Activated CD8-positive, alpha-beta memory T cell treated with anti-CD3 and anti-CD28 coated beads for 4 hours (primary cell): ENCODE measurements at places on chromosomes 2 and 18.

GRCh38 chr18:79484661-79485621 is 89.2 kb downstream of the NFATC1 start:
- no peak for DNase-seq

GRCh38 chr18:36366994-36367839 is 69.7 kb downstream of the FHOD3 start:
- no peak for DNase-seq

GRCh38 chr2:157830696-157831570 is 45.2 kb downstream of the ACVR1 start:
- DNase-seq = no peak

DNA sequence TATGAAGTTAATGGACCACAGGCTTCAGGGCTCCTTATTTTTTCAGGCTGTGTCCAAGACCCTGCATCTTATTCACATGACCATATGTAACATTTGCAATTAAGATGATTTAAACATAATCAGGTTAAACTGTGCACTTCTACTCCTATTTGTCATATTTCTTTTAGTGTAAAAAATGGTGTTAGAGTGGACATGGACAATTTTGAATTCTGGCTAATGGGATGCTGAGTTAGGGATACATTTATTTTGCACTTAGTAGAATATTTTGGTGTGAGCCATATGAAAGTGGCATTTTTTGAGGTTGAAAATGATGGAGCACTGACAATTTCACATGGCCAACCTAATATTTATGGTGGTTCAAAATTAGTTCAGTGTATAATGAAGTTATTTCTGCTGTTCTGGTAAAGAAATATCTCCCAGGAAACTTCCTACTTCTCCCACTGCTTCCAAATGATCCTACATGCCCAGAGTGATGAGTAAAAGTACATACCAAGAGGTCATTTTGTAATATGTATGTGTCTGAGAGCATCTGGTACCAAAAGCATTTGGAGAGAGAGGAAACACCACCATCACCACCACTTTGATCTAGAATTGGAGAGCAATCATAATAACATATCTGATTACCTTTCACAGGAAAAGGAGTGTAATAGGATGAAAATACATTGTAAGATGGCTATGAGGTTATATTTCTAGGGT is 36.0 kb downstream of the GULP1 start:
- DNase-seq = no peak

DNA sequence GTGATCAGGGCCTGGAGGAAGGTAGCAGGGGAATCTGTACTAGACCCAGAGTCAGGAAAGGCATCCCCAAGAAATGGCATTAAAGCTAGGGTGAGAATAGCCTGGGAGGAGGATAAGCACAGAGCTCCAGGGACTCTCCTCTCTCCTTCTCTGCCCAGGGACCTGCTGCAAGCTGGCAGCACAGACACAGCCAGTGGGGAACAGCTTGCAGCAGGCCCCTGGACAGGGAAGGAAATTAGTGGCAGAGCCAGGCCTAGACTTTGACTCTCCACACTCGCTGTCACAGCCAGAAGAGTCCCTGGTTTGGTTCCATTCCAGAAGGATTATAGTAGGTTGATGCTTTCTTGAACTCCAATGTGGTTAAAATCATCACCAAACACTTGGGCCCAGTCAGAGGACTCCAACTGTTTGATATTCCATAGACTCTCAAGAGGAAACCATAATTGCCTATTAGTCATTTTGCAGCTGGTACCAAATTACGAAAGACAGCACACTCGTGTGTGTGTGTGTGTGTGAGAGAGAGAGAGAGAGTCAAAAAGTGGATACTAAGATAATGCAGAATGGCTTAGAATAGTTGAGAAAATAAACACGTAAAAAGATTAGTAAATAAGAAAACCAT is 95.5 kb upstream of the ATP8B1 start:
- DNase-seq = no peak

DNA sequence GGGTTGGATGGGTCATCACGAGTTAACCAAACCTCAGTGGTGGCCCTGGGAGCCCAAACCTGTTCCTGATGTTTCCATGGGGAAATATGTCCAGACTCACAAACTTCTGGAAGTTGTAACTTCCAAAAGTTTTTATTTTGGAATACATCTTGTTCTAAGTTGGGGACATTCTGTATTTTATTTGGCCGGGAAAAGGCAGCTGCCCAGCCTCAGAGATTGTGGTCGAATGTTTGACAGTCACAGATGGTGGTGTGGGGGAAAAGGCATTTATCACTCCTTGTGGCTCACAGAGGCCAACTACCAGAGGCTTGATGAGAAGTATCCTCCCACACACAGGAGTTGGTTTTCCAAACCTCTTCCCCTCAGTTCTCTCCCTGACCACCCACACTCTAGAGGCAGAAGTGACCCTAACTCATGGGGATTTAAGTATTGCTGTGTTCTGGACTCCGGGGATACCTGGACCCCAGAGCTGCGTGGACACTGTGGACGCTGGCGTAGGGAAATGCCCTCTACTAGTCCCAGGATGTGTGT is 124.7 kb upstream of the PPP1CB start:
- DNase-seq = no peak

DNA sequence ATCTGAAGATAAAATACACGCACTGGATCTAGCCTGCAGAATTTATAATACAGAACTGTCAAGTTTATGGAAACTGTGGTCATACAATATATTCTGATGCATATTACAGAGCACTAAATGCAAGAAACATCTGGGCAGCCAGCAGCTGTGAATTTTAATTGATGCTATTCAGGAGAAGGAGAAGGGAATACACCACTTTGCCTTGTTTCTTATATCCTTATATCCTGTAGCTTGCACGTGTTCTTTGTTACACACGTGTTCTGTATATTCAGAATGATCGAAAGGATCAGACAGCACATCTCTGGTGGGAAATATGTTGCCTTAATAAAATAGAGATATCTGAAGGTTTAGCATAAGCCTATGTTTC is 335.8 kb downstream of the AGPS start:
- no peak for DNase-seq

GRCh38 chr2:136049011-136049742 is 63.8 kb upstream of the DARS1 start:
- DNase-seq = no peak

DNA sequence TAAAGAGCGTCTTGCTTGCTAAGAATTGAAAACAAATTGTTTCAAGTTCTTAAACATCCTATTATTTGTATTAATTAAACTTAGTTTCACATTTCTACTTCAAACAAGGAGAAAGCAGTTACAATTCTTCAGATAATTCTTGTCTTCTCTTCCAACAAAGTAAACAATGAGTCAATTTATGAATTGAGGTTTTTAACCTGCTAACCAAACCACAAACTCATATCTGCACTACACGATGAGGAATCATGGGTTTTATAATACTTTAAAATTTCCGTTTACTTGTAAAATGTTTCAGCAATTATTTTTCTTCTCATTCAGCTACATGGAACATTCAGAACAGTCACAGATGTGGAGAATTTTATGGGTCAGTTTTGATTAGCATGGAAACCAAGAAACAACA is 114.2 kb downstream of the SPIRE1 start:
- no peak for DNase-seq

- DNase-seq = no peak
Measured at GRCh38 chr18:11324956-11325882, 175.8 kb upstream of the PIEZO2 start.

- DNase-seq = no peak
Measured at GRCh38 chr18:524466-524865, 24.0 kb upstream of the COLEC12 start.

- DNase-seq = peak; percentile 19
Measured at GRCh38 chr2:171160956-171161740, 455 bp upstream of the TLK1 start.

DNA sequence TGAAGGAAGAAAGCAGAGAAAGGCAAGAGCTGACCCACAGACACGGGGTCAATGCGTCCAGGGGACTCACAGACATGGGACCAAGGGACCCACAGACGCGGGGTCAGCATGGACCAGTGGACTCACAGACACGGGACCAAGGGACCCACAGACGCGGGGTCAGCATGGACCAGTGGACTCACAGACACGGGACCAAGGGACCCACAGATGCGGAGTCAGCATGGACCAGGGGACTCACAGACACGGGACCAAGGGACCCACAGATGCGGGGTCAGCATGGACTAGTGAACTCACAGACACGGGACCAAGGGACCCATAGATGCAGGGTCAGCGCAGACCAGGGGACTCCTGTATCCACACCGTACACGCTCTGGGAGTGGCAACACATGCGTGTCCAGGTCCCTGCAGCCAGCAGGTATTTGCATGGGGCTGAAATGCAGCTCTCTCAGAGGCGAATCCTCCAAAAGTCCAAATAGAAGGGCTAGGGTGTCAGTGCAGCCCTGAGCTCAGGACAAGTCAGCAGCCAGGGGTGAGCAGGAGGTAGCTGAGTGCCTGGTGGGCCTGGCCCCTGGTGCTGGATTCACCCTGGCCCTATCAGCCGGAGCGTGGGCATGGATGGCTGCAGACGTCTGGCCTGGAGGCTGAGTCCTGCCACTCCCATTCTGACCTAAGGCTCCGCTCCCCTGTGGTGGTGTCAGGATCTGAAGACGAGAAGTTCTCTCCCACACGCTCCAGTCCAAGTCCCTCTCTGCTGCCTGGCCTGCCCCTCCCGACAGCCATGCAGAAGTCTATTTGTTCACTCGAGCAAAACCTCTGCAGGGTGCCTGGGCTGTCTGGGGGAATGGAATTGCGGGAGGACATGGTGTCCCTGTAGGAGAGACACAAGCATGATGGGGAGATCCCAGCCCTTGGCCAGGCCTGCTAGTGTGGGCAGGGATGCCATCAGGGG is 28.5 kb downstream of the TMEM18 start:
- DNase-seq = no peak

DNA sequence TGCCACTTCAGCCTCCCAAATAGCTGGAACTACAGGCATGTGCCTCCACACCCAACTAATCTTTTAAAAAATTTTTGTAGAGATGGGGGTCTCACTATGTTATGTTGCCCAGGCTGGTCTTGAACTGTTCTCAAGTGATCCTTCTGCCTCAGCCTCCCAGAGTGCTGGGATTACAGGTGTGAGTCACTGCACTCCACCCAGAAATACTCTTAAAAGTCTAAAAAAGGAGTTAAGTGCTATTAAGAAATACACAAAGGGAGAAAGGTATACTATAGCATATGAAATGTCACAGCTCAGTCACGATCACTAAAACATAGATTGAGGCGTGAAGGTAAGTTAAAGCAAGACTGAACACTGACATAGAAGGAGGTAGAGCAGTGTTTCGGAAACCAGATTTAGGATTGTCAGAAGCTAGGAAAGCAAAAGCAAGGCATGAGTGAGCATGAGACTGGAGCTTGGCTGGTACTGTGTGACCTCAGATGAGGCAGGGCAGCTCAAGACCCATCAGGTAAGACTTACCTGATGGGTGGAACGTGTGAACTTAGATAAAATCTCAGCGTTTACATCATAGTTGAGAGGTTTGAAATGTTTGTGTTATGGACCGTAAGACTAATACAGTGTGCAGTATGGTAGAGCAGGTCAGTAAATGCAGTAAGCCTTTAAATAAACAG is 9.2 kb downstream of the CCNYL1 start:
- DNase-seq = no peak

GRCh38 chr18:10226971-10227370 is 227.5 kb upstream of the APCDD1 start:
- no peak for DNase-seq

GRCh38 chr2:217905395-217905794 is 97.4 kb downstream of the TNS1 start:
- DNase-seq = no peak

DNA sequence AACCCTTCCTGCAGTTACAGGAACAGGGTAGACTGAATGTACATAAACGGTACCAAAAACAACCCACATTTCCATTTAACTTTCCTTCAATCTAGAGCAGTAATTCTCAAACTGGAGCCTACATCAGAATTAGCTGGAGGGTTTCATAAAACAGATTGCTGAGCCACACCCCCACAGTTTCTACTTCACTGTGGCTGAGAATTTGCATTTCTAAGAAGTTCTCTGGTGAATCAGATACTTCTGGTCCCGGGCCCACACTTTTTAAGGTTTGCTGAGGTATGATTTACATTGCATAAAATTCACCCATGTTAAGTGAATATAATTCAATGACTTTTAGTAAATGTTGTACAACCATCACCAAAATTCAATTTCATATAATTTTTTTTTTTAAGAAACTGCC is 113.7 kb downstream of the SRBD1 start:
- DNase-seq = no peak

DNA sequence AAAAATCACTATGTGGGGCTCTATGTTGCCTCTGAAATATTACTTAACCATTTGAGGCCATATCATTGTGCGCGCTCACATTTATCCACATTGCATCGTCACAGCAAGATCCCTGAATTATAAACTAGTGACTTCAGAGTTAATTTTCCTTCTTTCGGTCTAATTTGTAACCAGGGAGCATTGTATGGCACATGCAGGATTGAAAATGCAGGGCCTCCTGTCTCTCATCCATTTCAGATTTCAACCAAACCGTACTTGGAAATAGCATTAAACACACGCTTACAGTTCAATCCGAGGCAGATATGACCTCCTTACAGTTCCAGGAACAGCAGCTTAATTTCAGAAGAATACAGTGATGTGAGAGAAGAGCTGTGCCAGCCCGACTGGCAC is 532 bp downstream of the MYOM1 start:
- DNase-seq = no peak

- DNase-seq = peak; percentile 57
Measured at GRCh38 chr2:174395284-174395968, at the start of gene SCRN3. TSS of gene SCRN3 (plus strand) at chr2:174395730. CDS start at chr2:174398284, 2,554 bp downstream.

DNA sequence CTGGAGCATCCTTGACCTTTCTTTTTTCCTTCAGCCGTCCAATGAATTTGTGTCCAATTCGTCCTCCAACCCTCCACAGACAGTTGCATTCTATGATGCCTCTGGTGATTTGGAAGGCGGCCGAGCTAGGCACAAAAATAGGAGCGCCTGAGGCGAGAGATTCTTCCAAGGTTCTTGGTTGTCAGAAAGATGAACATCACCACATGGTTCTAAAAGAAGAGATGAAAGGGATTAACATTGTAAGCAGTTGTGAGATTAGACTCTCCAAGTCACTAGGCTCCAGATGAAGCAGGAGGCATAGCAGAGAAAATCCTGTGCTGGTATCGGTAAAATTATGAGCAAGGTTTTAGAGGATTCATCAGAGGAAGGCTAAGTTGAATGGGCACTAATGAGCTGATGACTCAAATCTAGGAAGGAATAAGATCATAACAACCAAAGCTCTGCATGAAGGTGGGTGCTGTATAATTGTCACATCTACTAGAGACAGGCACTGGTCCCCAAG is 75.4 kb upstream of the MAP4K3 start:
- DNase-seq = no peak

GRCh38 chr2:150572194-150572766 is 84.8 kb upstream of the RND3 start:
- DNase-seq = no peak

GRCh38 chr2:85584857-85585780 is 888 bp downstream of the VAMP5 start:
- DNase-seq = no peak

DNA sequence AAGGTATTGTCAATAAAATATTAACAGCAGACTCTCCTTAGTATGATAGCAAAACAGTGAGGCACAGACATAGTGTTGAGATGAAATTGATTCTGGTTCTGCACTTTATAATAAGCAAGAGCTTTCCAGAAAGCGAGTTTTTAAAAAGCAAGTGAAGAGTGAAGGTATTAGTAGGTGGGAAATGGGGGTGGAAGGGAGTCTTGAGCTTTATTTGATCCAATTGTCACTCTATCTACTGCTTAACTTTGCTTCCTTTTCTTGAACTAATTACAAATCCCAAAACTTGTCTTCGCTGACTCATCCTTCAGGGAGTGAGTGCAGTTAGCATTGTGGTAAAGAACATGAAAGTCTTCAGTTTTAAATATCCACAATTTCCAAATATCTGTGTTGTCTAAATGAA is 120.6 kb upstream of the BOD1L2 start:
- DNase-seq = no peak
